T-cell (primary cell): ENCODE measurements at places on chromosomes 7 and 10. TPM values are rescaled to one million over a fixed set of nuclear protein-coding genes. Genes with fewer than 3 reads are reported as not detected.

DNA sequence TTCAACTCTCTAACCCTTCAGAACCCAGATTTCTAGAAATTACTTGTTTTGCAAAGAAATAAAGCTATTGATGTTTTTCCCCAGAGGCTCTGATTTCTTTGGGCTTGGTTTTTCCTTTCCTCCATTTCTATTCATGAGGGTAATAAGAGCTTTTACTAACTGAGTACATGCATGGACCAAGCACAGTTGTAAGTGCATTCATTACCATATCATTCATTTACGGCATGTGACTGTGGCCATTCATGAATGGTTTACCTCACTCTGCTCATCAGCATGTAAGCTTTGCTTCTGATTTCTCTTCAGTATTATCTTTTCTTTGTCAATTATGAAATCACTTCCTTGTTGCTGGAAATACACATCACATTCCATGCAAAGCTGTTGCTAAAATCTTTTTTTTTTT, 42.4 kb downstream of the LAMB4 start:
- no peak for DNase-seq

DNA sequence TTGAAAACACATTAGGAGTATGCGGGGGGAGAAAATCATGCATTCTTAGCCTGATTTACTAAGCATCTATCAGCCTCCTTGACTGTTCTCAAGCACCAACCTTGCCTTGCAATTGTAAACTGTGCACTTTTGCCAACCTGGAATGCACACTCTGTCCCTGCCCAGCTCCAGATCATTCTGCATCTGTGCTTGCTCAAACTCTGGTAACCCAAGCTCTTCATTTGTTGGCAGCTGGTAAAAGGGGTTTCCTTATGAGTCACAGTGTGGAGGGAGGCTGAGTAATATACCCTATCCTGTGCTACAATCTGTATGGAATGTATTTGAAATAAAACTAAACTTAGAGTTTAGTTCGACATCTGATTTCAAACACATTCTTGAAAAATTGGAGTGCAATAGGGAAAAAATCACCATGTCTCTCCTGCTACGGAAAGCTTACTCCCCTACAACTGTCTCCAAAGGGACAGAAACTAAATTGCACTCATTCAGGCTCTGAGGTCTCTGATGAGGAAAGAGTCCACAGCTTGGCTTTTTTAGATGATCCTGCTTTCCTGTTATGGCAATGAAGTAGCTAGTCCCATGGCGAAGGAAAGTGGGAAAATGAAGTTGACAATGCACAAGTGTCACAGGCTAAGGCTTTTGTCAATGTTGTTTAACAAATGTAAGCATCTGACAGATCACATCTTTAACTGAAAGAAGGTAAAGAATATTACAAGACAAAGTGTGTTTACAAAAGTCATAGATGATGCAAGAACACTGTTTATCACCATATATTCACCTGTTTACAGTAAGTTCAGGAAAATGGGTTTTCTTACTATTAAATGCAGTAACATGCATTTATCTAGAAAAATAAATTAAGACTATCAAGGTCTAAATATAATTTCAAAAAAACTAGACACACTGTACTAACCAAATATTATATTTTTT, 61.9 kb downstream of the TES start:
- DNase-seq, result no peak

DNA sequence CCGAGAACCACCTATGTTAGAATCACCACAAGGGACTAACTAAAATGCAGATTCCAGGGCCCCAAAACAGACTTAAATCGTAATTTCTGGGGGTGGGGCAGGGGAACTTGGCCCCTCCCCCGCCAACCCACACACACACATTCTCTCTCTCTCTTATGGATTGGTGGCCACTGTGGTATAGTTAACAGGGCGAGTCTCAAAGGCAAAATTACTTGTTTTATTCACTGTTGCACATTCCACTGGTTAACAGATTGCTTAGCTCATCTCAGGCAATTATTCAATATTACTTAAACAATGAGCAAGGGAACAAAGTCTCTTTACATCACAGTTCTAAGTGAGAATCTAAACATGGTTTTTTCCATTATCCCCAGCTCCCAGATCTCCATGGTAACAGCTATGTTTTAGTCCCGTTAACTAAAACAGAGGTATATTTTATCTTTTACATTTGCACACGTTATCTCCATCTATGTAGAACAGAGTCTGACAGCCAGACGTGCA, 38.5 kb downstream of the IGF2BP3 start:
- no peak for DNase-seq

DNA sequence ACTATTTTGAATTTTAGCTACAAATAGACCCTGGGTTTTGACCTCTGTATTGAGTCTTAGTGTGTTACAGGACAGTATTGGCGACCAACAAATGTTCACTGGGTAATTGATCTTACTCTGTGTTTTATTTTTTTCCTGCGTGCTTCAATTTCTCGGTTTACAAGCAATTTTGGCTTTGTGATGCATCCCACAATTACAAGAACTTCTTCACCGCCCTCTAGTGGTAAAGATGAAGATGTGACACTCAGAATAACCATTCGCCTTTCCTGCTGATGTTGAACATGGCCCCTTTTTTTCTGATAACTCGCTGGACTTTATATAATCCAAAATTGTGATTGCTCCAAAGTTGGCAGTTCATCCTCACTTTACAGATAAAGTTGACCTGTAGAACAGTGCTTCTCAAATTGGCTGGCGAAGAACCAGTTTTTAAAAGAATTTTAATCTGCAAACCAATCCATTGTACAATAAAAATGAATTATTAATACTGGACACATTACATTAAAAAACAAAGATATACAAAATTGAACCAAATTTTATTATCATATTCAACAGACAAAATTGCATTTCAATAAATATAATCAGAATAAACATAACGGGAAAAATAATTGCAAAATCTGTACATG, 20.2 kb upstream of the SMC3 start:
- no peak for DNase-seq

Gene ASB10
- total RNA-seq, result not detected

Gene SPAG6
- not detected for total RNA-seq
